NCI-H1092 (cell line): ENCODE measurements at places on chromosomes 2 and 18.

DNA sequence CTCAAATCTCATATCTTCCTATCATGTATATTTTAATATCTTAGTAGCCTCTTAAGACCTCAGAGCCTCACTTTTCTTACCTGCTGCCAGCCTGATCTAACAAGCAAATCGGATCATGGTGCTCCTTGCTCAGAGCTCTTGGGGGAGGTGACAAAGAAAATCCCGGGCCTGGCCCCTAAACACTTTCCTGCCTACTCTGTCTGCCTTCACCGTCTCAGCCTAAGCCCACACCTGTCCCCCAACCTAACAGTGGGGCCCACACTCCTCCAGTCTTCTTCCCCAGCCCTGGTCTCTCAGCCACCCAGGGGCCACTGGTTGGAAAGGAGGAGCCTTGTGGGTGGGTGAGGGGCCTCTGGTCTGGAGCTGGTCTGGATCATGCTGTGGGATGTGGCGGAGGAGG lies 207.3 kb downstream of the HAUS1 start:
- DNase-seq, result no peak

DNA sequence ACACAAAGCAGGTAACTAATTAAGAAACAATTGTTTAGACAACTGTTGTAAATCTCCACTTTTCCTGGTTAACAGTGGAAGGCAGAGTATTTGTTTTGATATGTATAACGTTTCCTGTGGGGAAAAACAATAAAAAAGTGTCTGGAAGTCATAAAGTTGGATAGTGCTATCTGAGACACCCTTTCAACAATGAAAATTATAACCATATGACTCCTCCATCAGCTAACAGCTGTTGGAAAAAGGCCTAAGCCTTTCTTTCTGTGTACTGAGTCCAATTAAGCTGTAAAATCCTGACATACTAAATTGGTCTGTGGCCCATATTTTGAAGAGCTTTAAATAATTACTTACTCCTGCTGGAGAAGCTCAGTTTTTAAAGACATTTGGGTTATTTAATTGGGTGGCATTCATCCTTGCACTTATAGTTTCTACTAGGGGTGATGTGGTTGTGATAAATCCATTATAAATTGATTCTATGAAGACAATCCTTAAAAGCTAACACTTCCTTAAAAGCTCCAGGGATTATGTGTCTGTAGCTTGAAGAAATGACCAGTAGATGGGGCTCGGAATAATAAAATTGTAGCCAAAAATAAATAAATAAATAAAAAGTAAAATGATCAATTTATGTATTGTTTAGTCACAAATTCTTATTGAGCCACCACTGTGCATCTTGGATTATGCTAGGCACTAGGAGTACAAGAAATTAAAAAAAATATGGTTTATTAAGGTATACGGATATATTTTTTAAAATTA lies 698.1 kb upstream of the NXPH2 start:
- DNase-seq, result peak; percentile 36

GRCh38 chr2:116988303-116988702 lies 826.2 kb upstream of the DDX18 start:
- DNase-seq, result no peak

DNA sequence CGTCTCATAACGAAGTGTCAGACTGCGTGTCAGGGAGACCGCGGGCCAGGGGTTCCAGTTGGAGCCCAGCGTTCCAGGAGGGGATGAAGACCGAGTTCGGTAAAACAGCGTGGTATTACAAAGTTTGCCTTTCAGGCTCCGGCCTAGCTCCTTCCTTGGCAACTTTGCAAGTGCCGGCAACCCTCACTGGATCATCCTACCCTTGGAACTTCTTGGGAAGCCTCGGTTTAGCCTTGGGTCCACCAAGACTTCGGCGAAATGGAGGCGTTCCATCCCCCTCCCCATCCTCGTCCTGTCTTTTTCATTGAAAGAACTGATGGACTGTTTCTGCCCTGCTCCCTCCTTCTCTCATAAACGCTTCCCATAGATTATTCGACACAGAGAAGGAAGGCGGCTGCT lies 10.4 kb upstream of the SKOR2 start:
- DNase-seq, result no peak

DNA sequence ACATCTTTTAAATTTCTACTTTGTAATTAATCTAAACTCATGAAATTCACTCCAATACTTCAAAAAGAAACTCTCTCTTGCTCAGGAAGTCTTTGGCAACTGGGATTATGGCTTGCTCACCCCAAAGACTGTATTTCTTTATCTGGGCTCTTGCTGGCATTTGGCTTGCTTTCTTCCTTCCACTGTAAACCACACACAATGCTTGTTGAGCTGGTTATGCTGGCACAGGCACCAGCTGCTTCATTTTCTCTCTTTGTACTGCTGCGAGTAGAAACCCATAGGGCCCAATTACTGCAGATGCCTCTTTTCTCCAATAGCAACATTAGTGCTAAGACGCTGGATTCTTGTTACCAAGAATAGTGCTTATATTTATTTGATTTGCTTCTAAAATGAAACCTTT lies 51.4 kb downstream of the SLC38A11 start:
- DNase-seq, result peak; percentile 59

GRCh38 chr2:105813405-105813804 lies 68.7 kb downstream of the NCK2 start:
- DNase-seq, result no peak

- no peak for DNase-seq
Observed at GRCh38 chr2:3571284-3571683, 3.8 kb upstream of the RPS7 start.

DNA sequence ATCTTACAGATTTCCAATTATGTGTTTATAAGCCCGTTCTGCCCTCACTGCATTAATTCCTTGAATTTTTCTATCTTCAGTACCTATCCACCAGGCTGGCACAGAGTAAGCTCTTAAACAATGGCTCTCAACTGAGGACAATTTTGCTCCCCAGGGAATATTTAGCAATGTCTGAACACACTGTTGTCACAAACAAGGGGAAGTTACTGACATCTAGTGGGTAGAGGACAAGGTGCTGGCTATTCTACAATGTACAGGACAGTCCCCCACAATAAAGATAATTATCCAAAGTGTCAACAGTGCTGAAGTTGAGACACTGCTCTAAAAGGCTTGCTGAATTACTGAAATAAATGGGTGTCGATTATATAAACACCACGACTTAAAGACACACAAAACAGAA lies 5.0 kb downstream of the NDUFS1 start:
- no peak for DNase-seq

GRCh38 chr2:197236816-197237215 lies 73.8 kb downstream of the ANKRD44 start:
- no peak for DNase-seq

GRCh38 chr2:143230506-143231253 lies 101.5 kb downstream of the ARHGAP15 start:
- no peak for DNase-seq

- DNase-seq, result no peak
Observed at GRCh38 chr2:83112858-83113257, 1346.2 kb downstream of the SUCLG1 start.

DNA sequence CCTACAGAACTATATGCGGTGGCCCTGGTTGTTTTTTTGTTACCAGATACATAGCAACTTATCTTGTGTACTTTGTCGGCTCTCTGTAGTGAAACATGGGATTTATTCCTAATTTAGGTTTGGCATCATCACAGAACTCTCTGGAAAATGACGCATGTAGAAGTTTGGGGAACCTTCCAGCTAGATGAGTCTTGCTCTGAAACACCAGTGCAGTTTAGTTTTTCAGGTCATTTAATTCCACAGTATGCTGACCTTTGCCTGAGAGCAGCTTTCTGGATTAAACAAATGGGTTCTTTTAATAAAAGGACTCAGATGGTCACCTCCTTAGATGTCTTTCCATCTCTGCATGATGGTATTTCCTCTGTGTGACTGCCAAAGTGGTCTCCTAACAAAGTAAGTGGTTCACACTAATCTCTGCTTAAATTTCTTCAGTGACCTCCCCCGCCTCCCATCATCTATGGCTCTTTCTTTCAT lies 39.9 kb downstream of the MYO3B start:
- no peak for DNase-seq

DNA sequence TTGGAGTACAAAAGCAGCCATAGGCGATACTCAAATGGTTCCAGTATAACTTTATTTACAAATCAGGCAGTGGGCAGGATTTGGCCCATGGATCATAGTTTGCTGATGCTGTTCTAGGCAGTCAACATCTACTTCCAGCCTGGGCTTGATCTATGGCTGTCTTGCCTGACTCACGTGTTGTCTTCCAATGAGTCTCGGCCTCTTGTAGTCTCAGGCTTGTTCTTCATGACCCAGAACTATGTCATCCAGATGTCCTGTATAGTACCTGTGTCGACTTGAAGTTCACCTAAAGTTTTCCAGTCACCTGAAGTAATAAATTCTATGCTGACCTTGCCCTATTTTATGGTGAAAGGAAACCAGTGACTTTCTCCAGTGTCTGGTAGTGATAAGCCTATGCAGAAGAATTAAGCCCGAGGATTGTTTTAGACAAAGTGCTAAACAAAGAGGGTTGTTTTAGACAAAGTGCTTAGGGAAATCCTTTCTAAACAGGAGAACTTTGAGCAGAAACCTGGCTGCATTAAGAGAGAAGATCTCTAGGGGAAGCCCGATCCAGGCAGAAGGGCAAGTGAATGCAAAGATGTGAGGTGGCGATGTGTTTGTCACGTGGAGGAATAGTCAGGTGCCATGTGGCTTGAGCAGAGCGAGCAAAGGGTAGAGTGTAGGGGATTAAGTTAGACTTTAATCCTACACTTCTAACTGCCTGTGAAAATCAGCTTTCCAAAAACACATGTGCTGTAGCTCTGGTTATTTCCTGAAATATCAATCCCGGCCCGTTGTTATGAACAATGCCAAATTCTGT lies 8.5 kb upstream of the THNSL2 start:
- DNase-seq, result no peak

DNA sequence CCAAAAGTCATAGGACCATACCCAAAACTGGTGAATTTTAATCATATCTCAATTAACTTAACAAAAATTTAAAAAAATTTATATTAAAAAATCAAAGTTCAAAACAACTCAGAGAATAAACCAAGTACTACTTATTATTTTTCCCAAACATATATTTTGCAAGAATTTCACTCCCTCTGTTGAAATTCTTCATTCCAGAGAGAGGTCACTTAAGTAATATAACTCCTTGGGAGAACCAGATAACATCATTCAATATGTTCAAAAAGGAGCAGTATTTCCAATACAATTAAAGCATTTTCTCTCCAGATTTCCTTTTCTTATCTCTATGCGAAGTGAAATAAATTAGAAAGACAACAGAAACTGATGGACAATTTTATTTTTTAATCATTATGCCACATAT lies 165.9 kb upstream of the RND3 start:
- no peak for DNase-seq

DNA sequence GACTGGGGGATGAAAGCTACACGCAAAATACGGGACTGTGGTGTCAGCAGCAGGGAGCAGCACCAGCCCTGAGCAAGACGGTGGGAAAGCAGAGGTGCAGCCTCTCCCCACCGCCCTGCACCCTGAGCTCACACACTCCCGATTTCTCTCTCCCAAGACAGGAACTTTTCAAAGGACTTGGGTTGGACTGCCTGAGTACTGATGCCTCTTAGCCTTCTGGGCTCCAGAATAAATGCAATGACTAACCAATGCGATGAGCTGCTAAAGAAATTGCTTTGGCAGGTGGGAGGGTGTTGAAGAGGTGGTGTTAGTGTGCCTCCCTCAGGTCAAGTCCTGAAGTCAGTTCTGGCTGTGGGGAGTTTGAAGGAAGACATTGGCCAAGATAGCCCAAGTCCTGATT lies 9.6 kb downstream of the TRIM54 start:
- DNase-seq, result no peak

DNA sequence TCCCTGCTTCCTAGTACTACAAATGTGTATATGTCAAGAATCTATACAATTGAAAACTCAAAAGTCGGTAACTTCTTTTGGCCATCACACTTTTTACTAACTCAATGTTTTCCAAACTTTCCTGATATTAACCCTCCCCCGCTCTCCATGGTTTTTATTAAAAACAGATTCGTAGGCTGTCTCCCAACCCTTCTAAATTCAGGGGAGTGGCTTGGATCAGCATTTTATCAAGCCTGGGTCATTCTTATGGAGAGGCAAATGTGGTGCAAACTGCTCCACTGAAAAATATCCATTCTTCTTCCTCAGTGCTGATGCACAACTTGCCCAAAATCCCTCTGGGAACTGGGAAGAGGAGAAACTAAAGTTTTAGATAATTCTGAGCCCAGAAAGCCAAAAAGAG lies 134.2 kb downstream of the RIF1 start:
- no peak for DNase-seq

DNA sequence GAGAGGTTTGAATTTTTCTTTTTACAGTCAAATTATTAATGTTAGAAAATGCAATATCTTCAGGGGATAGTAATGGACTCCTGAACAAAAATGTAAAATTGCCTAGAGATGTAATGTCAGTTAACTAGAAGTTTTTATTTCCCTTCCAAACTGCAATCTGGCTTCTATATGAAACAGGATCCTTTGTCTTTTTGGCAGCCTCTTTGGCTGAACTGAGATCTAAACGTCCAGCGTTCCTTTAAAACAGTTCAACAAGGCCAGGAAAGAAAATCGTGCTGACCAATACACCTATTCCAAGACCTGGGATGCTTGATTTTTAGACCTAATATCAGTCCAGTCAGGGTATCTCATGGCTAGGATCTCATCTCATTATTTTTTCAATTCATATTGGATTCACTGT lies 245.5 kb downstream of the FIGN start:
- no peak for DNase-seq

GRCh38 chr2:204353823-204354222 lies 191.5 kb upstream of the PARD3B start:
- no peak for DNase-seq

- no peak for DNase-seq
Observed at GRCh38 chr2:67702284-67702683, 305.2 kb downstream of the ETAA1 start.

- no peak for DNase-seq
Observed at GRCh38 chr2:168354499-168354898, 101.6 kb upstream of the CERS6 start.

- DNase-seq, result no peak
Observed at GRCh38 chr2:218786133-218786532, 4.2 kb downstream of the CYP27A1 start.

GRCh38 chr18:76368976-76369375 lies 126.1 kb downstream of the ZNF516 start:
- no peak for DNase-seq

DNA sequence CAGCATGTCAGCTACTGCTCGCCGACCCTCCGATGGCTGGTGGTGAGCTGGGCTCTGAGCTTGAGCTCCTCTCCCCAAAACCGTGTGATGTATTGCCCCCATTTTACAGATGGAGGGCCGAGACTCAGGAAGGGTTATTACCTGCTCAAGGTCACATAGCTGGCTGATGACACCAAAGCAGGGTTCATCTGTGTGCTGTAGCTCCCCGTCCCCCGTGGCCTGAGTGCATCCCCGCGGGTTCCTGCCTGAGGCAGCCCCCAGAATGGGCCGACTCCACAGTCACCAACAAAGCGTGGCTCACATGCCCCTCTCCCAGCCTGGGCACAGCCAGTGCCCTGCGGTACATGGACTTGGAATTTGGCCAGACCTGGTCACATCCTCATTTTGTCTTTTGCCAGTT lies 198.6 kb downstream of the TFCP2L1 start:
- no peak for DNase-seq

GRCh38 chr2:137873536-137874244 lies 90.6 kb upstream of the HNMT start:
- DNase-seq, result no peak

GRCh38 chr2:217964275-217965161 lies 38.3 kb downstream of the TNS1 start:
- no peak for DNase-seq

GRCh38 chr2:134244086-134244485 lies 9.8 kb upstream of the MGAT5 start:
- DNase-seq, result no peak

GRCh38 chr2:166610180-166610912 lies 116.3 kb upstream of the SCN7A start:
- DNase-seq, result no peak
